ENCODE measurements at places on chromosomes 5 and 9.

GRCh38 chr5:12322042-12322441 lies 417.8 kb upstream of the CTNND2 start:
- no peak for DNase-seq

DNA sequence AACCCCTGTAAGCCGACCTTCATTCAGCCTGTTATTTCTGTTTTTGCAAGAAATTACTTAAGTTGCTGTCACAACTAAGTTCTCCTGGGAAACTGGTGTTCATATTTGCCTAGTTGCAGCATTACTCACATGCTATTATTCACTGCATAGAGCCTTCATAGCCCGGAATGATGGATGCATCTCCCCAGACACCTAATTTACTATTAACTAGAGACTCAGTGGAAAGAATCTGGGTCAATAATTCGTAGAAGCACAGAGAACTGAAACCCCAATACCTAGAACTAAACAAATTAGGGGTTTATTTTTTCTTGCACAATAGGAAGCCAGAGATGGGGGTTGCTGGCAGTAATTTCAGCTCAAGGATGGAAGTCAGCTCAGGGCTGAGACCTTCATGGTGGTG lies 45.7 kb upstream of the FAM170A start:
- no peak for DNase-seq

- DNase-seq, result no peak
These were observed 53.4 kb downstream of the GDNF start for GRCh38 chr5:37786416-37786815.

GRCh38 chr9:71285191-71285656 lies 163.8 kb upstream of the TRPM3 start:
- DNase-seq, result no peak

- DNase-seq, result peak; percentile 15
These were observed 35.8 kb downstream of the C5orf15 start for GRCh38 chr5:133932441-133933168.

Measured in natural killer cell treated with Interleukin-12 subunit alpha and Interleukin-12 subunit beta and Interleukin-15 and Interleukin-18, amount 100 ng/mL, for 72 hours (primary cell).